GM12878 (cell line): ENCODE measurements at places on chromosomes 12 and 14.

- H3K27me3 ChIP-seq: no peaks in the 10 kb centered on the region
- H3K36me3 ChIP-seq: no peaks in the 10 kb centered on the region
- H3K27ac ChIP-seq: no peak overlapping the region
- no peak for DNase-seq
Observed at GRCh38 chr12:81597928-81598604, 161.1 kb downstream of the PPFIA2 start.

DNA sequence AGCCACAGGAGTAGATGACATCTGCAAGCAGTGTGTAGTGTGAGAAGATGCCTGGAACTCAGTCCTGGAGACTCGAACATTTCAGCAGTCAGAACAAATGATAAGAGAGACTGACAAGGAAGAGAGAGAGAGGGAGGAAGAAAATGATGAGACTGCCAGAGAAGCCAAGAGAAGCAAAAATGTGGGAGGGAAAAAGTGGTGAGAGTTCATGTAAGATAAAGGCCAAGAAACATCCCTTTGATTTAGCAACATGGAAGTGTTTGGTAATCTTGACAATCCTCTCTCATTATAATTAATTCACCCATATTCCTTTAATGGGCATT, 42.6 kb downstream of the LIMA1 start:
- H3K27me3 ChIP-seq: no peaks in the 10 kb centered on the region
- H3K4me3 ChIP-seq: no peak overlapping the region
- no peak for DNase-seq
- H3K4me1 ChIP-seq: no peaks in the 10 kb centered on the region
- H3K27ac ChIP-seq: no peak overlapping the region

DNA sequence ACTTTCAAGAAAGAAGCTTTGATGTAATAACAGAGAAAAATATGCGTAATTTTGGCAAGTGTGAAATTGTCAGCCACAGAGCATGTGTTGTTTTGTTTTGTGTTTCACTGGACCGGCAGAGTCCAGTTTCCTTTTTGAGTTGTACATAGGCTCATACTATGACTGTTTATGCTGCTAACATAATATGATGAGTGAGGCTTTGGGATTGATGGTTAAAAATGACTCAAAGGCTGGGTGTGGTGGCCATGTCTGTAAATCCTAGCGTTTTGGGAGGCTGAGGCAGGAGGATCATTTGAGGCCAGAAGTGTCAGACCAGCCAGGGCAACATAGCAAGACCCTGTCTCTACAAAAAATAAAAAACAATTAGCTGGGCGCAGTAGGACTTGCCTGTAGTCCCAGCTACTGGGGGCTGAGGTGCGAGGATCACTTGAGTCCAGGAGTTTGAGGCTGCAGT, 487.9 kb downstream of the PCNX1 start:
- no peak for DNase-seq
- no peak overlapping the region for H3K4me3 ChIP-seq
- no peaks in the 10 kb centered on the region for H3K36me3 ChIP-seq
- no peak overlapping the region for H3K27ac ChIP-seq

GRCh38 chr14:65077318-65077717, 25.0 kb downstream of the MAX start:
- H3K27ac ChIP-seq: no peak overlapping the region
- no peak overlapping the region for H3K4me3 ChIP-seq
- no peak for DNase-seq
- no peaks in the 10 kb centered on the region for H3K27me3 ChIP-seq
